NCI-H2107 (cell line): ENCODE measurements at places on chromosomes 3 and 15.

DNA sequence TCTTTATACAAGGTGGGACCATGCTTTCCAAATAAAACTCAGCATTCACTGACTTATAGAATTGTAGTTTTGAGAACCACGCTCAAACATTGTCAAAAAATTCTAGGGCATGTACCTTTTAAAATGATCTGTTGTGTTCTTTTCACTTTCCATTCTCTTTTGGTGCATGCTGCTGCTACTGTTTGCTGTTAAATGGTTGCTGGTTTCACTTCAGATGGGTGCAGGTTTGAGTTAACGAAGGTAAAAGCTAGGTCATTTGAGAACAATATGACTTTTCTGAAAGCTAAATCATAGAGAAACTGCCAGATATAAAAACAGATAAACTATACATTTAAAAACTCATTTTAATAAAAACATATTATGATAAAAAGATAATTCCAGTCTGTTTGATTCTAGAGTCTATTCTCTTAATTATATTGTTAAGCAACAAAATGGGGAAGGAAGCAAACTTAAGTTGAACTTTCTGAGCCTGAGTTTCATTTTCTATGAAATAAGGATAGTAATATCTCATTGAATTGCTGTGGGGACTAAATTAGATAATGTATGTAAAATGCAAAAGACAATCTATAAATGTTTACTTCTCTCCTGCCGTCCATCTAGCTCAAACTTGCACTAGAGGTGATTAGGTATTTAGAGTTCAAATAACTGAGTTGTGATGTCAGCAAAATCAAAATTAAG is 82.4 kb downstream of the OXSM start:
- no peak for DNase-seq

GRCh38 chr3:183359036-183359435 is 69.4 kb downstream of the MCF2L2 start:
- DNase-seq, result no peak

- DNase-seq, result no peak
Observed at GRCh38 chr3:119557877-119558269, 1.5 kb downstream of the CD80 start.

DNA sequence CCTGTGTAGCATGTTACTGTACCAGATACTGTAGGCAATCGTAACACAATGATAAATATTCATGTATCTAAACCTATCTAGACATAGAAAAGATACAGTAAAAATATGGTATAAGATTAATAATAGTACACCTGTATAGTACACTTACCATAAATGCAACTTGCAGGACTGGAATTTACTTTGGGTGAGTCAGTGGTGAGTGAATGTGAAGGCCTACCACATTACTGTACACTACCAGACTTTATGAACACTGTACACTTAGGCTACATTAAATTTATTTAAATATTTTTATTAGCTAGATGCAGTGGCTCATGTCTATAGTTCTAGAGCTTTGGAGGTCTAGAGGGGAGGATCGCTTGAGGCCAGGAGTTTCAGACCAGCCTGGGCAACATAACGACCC is 186.6 kb upstream of the ROPN1 start:
- no peak for DNase-seq

DNA sequence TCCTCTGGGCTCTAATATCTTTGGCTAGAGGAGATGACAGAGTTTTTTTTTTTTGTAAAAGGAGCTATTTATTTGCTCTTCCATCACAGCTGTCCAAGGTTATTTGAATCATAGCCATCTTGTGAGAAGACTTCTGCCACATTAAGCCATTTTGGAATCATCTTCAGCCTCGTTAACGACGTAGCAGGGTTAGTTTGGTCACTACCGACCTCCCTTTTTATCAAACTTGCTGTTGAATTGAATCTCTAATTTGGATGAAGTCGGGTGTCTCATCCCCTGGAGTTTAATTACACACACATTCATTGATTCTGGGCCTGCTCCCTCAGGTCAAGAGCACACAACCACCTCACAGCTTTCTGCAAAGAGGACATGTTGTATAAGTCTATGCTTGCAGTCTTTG is 238.7 kb downstream of the CPNE4 start:
- no peak for DNase-seq
